Activated CD8-positive, alpha-beta T cell treated with anti-CD3 and anti-CD28 coated beads, Interleukin-2, amount 10 ng/mL, durations not matched to agents 7 days and 5 days (primary cell): ENCODE measurements at places on chromosomes 7 and 10.

GRCh38 chr7:77383333-77383740, 32.8 kb downstream of the GSAP start:
- DNase-seq = no peak

GRCh38 chr7:117731455-117731854, 141.8 kb downstream of the CTTNBP2 start:
- DNase-seq = no peak

DNA sequence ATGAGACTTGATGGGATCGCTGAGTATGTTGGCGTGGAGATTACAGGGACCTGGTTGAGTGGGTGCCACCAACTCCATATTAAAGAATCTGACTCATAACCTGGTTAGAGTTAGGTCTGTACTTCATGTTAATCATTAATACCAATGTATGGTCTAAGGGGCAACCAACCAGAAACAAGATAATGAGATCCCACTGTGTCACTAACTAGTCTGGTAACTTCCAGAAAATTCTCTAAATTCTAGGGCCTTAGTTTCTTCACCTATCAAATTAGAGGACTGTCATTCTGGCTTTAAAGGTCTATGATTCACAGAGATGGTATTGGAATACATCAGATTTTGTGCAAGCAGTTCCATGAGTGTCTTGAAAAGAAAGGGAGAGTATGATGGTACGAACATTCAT, 102.2 kb downstream of the SNX10 start:
- no peak for DNase-seq

GRCh38 chr10:121511943-121512342, 86.3 kb downstream of the FGFR2 start:
- no peak for DNase-seq

- no peak for DNase-seq
These were observed 100.9 kb upstream of the TAS2R16 start for GRCh38 chr7:123096434-123096833.
